Stimulated activated CD8-positive, alpha-beta memory T cell treated with anti-CD3 and anti-CD28 coated beads, Interleukin-4, amount 100 ng/mL, for 1 hour (primary cell): ENCODE measurements at places on chromosomes 3 and 15.

DNA sequence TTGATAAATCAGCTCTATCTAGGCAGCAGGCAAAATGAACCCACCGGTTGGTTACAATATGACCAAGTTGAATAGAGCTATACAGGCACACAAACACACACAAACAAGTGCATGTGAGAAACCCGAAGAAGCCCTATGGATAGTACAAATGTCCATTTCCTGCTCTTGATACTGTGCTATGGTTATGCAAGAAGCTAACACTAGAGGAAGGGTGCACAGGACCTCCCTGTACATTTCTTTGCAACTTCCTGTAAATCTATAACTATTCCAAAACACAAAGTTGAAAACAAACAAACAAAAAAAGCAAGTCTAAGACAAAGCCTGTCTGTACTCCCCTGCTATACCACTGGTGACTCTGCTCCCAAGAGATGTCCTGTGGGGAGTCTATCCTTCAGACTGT, 8.2 kb upstream of the FAM240A start:
- DNase-seq, result no peak

DNA sequence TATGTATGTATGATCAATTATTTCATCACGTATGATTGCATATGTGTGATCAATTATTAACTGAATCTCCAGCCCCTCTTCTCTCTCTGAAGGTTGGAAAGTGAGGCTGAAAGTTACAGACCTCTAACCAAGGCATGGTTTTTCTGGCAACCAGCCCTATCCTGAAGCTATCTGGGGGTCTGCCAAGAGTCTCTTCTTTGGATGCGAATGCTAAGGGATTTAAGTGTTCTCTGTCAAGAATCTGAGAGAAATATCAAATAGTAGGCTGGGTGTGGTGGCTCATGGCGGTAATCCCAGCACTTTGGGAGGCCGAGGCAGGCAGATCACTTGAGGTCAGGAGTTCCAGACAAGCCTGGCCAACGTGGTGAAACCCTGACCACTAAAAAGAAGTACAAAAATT, 8.1 kb downstream of the NKTR start:
- no peak for DNase-seq

- no peak for DNase-seq
Observed at GRCh38 chr15:41996921-41997592, 23.8 kb downstream of the PLA2G4E start.

- no peak for DNase-seq
Observed at GRCh38 chr3:36060950-36061349, 319.4 kb upstream of the STAC start.

DNA sequence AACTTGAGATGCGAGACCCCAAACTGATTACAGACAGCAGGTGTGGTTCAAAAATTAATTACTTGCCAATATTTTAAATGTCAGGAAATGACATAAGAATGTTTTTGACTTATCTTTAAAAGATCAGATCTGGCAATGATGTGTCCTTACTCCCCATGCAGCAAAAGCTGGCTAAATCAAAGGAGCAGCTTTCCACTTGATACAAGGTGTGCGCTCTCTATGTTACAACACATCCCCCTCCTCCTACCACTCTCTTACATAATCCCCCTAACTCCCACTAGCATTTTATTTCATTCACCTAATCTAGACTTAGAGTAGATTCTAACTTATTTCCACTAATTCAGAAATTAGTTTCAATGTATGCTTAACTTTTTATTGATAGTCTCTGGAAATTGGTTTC, 609.0 kb downstream of the GRM7 start:
- DNase-seq, result no peak

DNA sequence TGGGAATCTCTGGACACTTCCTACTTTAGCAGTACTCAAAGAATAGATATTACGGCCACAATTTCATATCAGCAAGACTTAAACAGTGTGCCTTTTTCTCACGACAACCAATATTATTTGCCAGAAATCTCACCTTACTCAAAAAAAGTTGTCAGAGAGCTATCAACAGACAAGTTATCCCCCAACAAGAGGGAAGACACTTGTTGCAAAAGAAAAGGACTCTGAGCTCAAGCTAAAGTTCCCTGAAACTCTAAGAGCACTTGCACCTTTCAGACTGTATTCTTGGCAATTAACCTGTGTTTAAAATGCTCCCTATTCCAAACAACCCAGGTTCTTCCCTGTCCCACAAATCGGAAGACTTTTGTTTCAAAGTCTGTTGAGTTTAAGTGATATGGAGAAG, 4.5 kb downstream of the LRIG1 start:
- DNase-seq, result no peak

DNA sequence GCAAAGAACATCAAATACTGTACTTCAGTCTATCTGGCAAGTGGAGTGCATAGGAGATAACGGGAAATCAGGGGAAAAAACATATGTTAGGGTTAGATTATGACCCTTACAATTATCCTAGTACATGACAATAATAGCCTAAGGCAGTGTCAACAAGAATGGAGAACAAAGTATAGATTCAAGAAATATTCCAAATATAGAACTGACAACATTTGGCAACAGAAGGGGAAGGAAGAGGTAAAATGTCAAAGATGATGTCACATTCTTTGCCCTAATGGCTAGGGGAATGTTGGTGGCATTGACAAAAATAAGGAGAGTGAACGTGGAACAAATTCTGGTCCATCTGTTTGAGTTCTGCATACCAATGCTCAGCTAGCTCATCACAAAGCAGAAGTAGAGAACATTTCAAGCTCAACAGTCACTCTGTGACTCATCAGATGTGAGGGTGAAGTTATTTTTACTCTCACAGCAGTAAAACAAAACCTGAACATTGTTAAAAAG, 15.5 kb upstream of the ATP8B4 start:
- no peak for DNase-seq

DNA sequence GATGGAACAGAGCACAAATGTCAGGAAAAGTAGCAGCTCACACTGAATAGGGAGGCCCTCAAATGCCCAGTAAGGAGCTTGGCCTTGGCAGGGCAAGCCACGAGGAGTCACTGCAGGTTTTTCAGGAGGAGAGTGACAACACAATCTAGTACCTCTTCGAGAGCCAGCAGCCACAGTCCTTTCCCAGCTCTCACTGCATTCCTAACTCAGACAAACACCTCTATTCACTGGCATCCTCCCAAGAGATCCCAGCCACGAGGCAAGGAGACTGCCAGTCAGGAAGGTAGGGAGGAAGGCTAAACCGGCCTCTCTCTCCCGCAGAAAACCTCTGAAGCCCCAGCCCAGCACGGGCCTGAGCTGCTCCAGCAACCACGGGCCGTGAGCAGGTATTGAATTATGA, 146.0 kb upstream of the SMAD3 start:
- no peak for DNase-seq

DNA sequence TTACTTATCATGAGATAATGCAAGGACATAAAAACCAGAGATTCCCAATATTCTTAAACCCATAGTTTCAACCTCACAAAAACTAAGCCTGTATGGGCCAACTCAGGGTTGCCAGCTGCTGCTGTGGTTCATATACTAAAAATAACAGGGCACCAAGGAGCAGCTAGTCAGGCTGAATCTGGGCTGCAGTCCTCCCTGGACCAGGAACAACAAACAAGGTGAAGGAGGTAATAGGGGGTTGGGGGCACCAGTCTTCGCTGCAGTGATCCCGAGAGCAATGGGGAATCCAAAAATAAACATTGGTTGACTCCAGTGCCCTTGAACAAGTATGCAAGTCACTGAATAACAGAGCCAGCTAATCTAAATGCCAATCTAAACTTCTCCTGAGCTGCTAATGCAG, 108.9 kb downstream of the MECOM start:
- DNase-seq, result no peak

DNA sequence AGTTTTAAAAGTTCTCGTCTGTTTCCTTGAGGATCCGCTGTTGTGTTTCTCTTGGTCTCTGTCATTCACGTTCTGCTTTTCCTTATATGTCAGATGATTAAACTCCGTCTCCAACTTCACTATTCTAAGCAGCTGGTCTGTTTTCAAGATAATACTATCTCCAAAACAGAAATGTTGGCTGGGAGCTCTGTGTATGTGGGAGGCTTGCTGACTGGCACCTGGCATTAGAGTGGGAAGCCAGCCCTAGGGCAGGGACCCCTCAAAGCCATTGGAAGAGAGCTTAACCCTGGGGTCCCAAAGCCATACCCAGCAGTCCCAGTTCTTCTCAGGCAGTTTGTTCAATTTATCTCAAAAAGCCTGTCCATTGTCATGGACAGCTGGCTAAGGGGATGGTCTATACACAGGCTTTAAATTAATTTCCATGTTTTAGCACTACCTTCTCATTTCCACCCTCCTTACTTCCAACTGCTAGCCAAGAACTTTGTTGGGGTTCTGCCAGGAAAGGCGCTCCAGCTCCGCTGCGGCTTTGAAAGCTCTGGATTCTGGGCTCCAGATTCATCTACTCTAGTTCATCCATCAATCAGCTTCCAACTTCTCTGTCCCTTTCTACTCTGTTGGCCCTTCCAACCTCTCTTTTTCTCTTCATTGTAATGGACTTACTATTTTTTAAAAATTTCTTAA, 9.2 kb downstream of the BTBD1 start:
- no peak for DNase-seq

- DNase-seq, result no peak
Observed at GRCh38 chr3:128950223-128950938, 43.5 kb downstream of the CFAP92 start.

- DNase-seq, result no peak
Observed at GRCh38 chr15:67097930-67098740, 32.7 kb downstream of the SMAD3 start.

GRCh38 chr15:79978655-79979514, 7.9 kb upstream of the BCL2A1 start:
- DNase-seq, result no peak

GRCh38 chr3:169869484-169870220, at the start of gene LRRC31:
Gene LRRC31 (minus strand): TSS chr3:169869935. CDS start chr3:169869807, 128 bp downstream.
- no peak for DNase-seq

DNA sequence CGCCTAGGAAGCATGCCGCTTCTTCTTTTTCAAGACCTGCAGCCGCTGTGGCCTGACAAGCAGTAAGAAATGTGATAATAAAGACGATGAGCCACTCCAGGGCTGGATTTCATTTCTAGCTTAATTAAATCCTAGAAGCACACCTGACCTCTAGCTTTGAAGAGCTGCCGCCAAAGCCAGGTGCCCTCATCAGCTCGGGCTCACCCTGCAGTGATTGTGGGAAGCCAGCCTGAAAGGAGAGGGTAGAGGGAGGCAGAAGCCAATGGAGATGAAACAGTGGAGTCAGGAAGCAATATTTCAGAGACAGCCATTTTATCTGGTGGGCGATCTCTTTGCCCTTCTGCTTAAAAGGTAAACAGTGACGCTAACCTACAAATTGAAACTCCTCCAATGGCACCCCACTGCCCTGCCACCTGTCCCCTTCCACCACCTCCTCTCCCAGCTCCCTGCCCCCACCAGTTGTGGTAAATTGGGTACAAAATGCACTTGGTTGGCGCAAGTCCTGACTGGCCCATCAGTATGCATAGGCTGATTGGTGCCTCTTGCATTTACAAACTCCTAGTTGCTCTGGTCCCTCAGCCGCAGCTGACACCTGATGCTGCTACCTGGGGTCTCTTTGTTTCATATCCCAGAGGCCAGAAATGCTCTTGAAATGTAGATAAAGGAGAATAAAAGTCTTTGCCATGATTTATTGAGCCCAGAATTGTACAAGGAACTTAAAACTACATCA, 385.3 kb downstream of the PDCD6IP start:
- no peak for DNase-seq

GRCh38 chr3:171446801-171447578, 13.2 kb downstream of the TNIK start:
- DNase-seq, result no peak

- DNase-seq, result no peak
Observed at GRCh38 chr3:87390353-87390752, 114.0 kb upstream of the POU1F1 start.

- no peak for DNase-seq
Observed at GRCh38 chr15:99438224-99438585, 127.6 kb upstream of the MEF2A start.

- no peak for DNase-seq
Observed at GRCh38 chr15:42153874-42154211, 2.6 kb downstream of the PLA2G4F start.

- DNase-seq, result no peak
Observed at GRCh38 chr3:177552051-177552450, 354.8 kb upstream of the TBL1XR1 start.

GRCh38 chr3:131047582-131047981, 20.9 kb downstream of the NEK11 start:
- no peak for DNase-seq
